Left colon (tissue), 2 donors: ENCODE measurements at places on chromosomes 12 and 14. TPM values are rescaled to one million over a fixed set of nuclear protein-coding genes. Genes with fewer than 3 reads are reported as not detected.

- DNase-seq: no peak
Measured at GRCh38 chr14:102120888-102121287, 18.8 kb upstream of the WDR20 start.

The GYS2 gene
- total RNA-seq: not detected

DNA sequence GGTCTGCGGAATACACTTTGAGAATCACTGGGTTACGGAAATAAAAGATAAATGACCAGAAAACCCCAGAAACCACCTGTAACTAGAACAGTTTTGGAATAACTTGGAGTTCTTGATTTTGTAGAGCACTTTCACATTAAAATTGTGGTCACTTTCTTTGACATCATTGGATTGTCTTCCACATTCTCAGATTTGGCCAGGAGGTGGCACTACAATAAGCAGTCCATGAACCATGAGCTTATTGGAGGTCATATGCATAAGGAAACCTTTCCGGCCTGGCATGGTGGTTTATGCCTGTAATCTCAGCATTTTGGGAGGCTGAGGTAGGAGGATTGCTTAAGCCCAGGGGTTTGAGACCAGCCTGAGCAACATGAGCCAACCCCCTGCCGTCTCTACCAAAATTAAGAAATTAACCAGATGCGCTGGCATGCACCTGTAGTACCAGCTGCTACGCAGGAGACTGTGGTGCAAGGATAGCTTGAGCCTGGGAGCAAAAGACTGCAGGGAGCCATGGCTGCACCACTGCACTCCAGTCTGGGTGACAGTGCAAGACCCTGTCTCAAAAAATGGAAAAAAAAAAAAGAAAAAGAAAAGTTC is 107.7 kb upstream of the CAND1 start:
- no peak for DNase-seq

The TGM1 gene
- total RNA-seq: 2.9 TPM

DNA sequence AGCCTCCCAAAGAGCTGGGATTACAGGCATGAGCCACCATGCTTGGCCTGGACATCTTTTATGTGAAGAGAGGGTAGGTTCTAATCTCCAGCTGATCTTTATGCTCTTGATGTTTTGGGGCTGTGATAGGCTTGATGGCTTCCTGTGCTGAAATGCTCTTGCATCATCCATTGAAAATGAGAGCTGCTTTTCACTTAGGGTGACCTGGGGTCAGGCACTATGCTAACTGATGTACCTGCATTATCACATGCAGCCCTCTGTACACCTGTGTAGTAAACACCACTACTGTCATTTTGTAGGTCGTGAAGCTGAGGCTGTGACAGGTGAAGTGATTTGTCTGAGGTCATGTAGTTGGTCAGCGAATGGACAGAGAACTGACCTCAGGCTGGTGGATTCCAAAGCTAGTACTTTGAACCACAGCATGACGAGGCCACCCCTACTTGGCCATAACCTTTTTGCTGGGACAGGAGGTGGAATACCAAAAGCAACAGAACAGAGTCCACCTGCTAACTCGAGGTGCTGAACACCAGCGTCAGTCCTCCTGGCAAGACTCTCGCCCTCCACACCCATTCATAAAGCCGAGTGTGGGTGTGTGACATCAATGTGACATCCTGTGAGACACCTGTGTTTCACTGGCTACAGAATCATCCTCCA is 69.1 kb downstream of the C12orf75 start:
- DNase-seq: peak; percentile 35

The SLC7A8 gene
- 33.6 TPM for total RNA-seq

- no peak for DNase-seq
Measured at GRCh38 chr14:23122086-23122485, 3.0 kb upstream of the CEBPE start.

The GPR135 gene
- 2.0 TPM for total RNA-seq
